T-helper 17 cell (primary cell): ENCODE measurements at places on chromosomes 11 and 22. TPM values are rescaled to one million over a fixed set of nuclear protein-coding genes. Genes with fewer than 3 reads are reported as not detected.

DNA sequence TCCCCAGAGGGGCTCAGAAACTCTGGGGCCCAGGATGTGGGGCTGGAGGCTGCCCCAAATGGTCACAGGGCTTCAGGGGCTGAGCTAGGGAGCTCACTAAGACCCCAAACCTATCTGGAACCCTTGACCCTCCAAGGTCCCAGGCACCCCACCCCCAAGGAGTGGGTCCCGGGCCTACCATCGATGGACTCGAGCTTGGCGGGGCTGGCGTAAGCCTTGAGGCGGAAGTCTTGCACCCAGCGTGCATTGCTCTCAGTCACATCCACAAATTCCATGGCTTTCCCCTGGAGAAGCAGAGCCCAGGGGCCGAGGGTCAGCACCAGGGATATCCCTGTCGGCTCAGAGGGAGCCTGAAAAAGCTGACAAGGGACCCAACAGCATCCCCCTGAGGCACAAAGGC lies 3.5 kb downstream of the GATD1 start:
- no peak overlapping the region for H3K4me3 ChIP-seq
- H3K36me3 ChIP-seq: no peaks in the 10 kb centered on the region
- H3K4me1 ChIP-seq: peaks cover 8% of the 10 kb centered on the region
- H3K27ac ChIP-seq: no peak overlapping the region
- no peak for DNase-seq

GRCh38 chr11:26048271-26048670 lies 283.7 kb upstream of the ANO3 start:
- no peaks in the 10 kb centered on the region for H3K36me3 ChIP-seq
- no peak overlapping the region for H3K4me3 ChIP-seq
- H3K27ac ChIP-seq: no peak overlapping the region

INS gene
- not detected for total RNA-seq

WNT7B gene
- total RNA-seq: not detected

GRCh38 chr11:59426361-59427067 lies at the start of gene OR5A2:
Gene OR5A2, minus strand, starts transcription at chr11:59426413. Its CDS starts 3,460 bp downstream, at chr11:59422953.
- peaks cover 6% of the 10 kb centered on the region for H3K4me1 ChIP-seq
- peaks cover 31% of the 10 kb centered on the region for H3K27me3 ChIP-seq
- H3K36me3 ChIP-seq: peaks cover 2% of the 10 kb centered on the region
- H3K27ac ChIP-seq: no peak within 1 kb of the TSS
- no peak within 1 kb of the TSS for H3K4me3 ChIP-seq

DNA sequence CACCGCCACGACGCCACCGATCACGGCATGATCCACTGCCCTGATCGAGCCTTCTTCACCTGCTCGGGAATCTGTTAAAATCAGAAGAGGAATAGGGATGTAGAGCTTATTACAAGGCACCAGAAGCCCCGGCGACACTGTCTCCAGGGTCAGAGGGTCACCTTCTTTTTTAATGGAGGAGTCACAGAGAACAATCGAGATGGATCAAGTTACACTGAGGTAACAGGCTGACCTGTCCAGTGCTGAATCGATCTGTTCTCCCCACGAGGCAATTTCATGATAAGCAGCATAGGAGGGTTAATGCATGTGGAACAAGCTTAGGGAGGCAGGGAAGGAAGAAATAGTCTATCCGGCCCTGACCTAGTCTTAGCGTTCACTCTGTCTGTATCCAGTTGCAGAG lies 325.5 kb downstream of the CADM1 start:
- no peak overlapping the region for H3K4me3 ChIP-seq
- no peak overlapping the region for H3K27ac ChIP-seq
- no peak for DNase-seq
